ENCODE measurements at places on chromosomes 2 and 18.

DNA sequence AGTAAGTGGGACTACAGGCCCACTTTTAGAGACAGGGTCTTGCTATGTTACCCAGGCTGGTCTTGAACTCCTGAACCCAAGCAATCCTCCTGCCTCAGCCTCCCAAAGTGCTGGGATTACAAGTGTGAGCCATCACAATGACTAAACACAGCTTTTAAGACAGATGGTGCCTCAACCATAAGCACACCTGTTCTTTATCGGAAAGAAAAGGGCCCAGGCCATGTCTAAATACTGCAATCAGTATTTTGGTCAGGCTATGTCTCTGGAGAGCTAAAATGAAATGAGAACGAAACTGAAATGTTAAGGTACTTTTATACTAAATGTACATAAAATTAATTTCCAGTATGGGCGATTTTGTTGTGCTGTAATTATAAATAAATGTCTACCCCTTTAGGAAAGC is 69.5 kb upstream of the SPTBN1 start:
- no peak for DNase-seq

- DNase-seq = no peak
Measured at GRCh38 chr2:214019229-214019972, 391.5 kb upstream of the VWC2L start.

GRCh38 chr18:3175195-3175758 is 44.5 kb downstream of the MYOM1 start:
- DNase-seq = no peak

GRCh38 chr2:238996331-238997136 is 148.6 kb downstream of the TWIST2 start:
- DNase-seq = no peak

- no peak for DNase-seq
Measured at GRCh38 chr2:131635611-131636010, 107.9 kb downstream of the CCDC74A start.

- no peak for DNase-seq
Measured at GRCh38 chr2:23069923-23070322, 315.1 kb upstream of the KLHL29 start.

DNA sequence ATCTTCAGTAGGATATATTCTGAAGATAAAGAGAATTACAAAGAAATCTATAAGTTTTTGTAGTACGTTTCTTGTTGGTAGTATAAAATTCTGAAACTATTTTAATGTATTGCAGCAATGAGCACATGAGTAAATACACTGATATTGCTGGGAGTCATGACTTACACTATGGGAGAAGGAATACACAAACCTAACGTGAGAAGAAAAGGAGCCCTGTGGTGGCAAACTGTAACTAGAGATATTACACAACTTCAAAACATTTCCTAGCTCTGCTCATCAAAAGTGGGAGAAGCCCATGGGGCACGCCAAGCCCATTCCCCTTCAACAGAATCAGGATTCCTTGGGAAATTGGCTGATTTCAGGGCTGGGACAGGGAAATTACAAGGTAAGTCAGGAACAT is 20.5 kb downstream of the SPIRE1 start:
- DNase-seq = no peak

- DNase-seq = no peak
Measured at GRCh38 chr2:179106676-179107428, 56.9 kb upstream of the CCDC141 start.

GRCh38 chr2:8254791-8255447 is 426.9 kb upstream of the ID2 start:
- DNase-seq = no peak

All from stimulated activated effector memory CD8-positive, alpha-beta T cell treated with anti-CD3 and anti-CD28 coated beads, Interleukin-12 subunit alpha, Interleukin-12 subunit beta, amount 100 ng/mL, for 72 hours (primary cell).